Stimulated activated naive B cell treated with anti-CD40 and anti-IgM and Interleukin-4, amounts not matched to agents 10 μg/mL and 1 μg/mL and 100 μg/mL, for 72 hours (primary cell): ENCODE measurements at places on chromosomes 4 and X.

DNA sequence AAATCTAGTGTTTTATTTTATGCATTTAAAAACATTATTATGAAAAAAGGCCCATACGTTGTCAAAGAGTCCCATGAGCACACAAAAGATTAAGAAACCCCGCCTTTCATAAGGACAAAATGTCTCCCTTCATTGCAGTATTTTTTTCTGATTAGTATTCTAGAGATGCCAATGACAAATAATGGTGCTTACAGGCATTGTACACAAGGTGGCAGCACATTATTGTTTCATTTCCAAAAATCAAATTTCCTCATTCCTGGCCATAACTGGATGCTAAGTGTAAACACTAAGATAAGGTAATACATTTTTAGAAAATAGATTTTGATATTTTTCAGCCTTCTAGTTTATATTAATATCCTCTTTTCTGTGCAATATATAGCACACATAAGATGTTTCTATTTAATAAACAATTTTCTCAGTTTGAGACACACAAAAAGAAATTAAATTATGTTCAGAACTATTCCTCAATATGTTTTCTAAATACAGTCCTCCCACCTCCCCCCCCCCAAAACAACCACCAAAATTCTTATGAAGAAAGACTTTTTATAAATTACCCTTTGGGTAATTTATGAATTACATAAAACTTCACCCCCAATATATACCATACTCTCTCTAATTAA is 47.7 kb downstream of the TIGD2 start:
- H3K27me3 ChIP-seq: no peaks in the 10 kb centered on the region
- no peak for DNase-seq
- no peak overlapping the region for H3K27ac ChIP-seq
- no peaks in the 10 kb centered on the region for H3K36me3 ChIP-seq

DNA sequence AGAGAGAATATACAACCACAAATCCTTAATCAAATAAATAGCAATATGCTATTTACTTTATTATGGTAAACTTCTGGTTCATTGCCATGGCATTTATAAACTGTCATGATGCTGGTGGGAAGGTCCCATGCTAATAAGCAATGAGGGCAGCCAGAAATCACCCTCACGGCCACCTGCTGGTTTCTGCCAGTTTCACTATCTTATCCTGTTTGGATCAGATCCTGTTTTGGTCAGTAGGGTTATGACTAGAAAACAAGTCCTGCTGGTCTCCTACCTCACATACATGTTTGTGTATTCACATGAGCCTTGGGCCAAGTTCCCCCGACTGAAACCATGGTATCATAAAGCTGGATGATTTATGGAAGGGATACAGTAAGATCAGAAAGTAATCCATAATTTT is 28.1 kb downstream of the XAGE5 start:
- DNase-seq: peak; percentile 5
- no peaks in the 10 kb centered on the region for H3K36me3 ChIP-seq
- H3K27me3 ChIP-seq: no peaks in the 10 kb centered on the region
- no peak overlapping the region for H3K27ac ChIP-seq

GRCh38 chr4:80173841-80174240 is 23.5 kb upstream of the PRDM8 start:
- H3K4me3 ChIP-seq: no peak overlapping the region
- H3K27me3 ChIP-seq: no peaks in the 10 kb centered on the region
- H3K36me3 ChIP-seq: peaks cover under 1% of the 10 kb centered on the region
- H3K4me1 ChIP-seq: peaks cover 70% of the 10 kb centered on the region

DNA sequence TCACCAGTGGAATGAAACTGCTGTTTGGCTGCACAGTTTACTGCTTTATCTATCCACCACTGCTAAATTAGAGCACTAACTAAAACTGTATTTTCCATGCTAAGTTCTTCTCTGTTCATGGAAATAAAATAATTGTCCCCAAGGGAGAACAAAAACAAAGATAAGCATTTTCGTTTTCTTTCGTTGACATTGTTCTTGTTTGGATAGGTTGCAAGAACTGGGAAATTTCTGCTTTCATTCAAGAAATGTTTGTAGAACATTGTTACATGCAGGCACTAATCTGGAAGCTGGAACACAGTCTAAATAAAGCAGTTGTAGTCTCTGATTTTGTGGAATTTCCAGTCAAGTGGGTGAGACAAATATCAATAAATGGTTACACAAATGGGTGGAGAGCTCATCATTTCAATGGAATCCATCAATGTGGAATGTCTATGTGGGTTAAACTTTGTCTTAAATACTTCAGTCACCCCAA is 5.8 kb upstream of the CXCL8 start:
- no peak for DNase-seq
- H3K27me3 ChIP-seq: peaks cover 6% of the 10 kb centered on the region
- H3K4me1 ChIP-seq: no peaks in the 10 kb centered on the region
- H3K36me3 ChIP-seq: no peaks in the 10 kb centered on the region

GRCh38 chrX:118652717-118653116 is 74.7 kb upstream of the IL13RA1 start:
- peaks cover 6% of the 10 kb centered on the region for H3K36me3 ChIP-seq
- peaks cover 8% of the 10 kb centered on the region for H3K4me1 ChIP-seq
- no peaks in the 10 kb centered on the region for H3K27me3 ChIP-seq
- H3K27ac ChIP-seq: no peak overlapping the region
- no peak overlapping the region for H3K4me3 ChIP-seq
- DNase-seq: no peak

- no peaks in the 10 kb centered on the region for H3K27me3 ChIP-seq
- no peaks in the 10 kb centered on the region for H3K4me1 ChIP-seq
- H3K27ac ChIP-seq: no peak overlapping the region
- DNase-seq: no peak
- no peak overlapping the region for H3K4me3 ChIP-seq
- H3K36me3 ChIP-seq: no peaks in the 10 kb centered on the region
These were observed 432.8 kb upstream of the LCORL start for GRCh38 chr4:18454349-18454748.

DNA sequence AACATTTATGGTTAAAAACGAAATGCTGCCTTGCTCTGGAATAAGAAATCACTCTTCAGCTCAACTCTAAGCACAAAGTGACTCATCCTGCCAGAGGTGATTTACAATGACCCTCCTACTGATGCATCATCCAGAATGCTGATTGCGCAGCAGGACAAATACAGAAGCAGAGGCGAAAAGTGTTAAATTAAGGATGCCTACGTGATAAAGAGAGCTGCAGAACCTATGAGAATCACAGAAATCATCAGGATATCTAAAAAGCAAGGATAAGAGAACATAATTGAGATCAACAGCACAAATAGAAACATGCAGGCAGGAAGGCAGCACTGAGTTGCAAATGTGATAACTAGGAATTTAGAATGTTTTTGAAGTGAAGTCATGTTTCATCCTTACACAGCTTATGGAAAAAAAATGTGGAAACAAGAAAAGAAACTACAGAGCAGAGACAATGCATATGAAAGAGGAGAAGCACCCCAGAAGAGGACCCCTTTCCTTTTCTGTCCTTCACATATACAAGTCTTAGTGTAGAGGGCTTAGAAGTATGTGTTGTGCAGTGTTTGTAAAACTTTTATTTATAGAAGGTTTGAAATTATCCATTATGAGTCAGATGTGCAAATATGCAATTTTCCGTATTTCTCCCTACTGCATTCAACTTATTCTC is 188.4 kb downstream of the SLC7A11 start:
- no peaks in the 10 kb centered on the region for H3K36me3 ChIP-seq
- H3K27ac ChIP-seq: no peak overlapping the region
- H3K4me1 ChIP-seq: no peaks in the 10 kb centered on the region
- H3K27me3 ChIP-seq: no peaks in the 10 kb centered on the region

DNA sequence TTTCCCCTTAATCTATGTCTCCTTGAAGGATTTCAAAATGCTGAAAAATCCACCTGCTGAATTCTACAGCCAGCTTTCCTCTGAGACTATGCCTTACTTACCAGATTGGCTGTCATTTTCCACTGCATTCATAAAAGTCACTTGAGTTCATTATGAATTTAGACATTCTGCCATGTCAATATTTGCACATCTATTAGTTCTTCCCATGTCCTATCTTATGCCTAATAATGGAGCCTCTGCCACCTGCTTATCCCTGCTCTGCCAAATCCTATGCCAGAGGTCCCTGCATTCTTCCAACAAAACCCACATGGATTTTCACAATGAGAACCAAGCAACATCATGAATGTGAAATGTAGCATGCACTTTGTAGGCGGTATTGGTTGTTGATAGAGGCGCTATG is 42.6 kb downstream of the GASK1B start:
- H3K4me3 ChIP-seq: no peak overlapping the region
- no peaks in the 10 kb centered on the region for H3K36me3 ChIP-seq
- H3K27ac ChIP-seq: no peak overlapping the region
- H3K27me3 ChIP-seq: peaks cover 12% of the 10 kb centered on the region
- DNase-seq: no peak

DNA sequence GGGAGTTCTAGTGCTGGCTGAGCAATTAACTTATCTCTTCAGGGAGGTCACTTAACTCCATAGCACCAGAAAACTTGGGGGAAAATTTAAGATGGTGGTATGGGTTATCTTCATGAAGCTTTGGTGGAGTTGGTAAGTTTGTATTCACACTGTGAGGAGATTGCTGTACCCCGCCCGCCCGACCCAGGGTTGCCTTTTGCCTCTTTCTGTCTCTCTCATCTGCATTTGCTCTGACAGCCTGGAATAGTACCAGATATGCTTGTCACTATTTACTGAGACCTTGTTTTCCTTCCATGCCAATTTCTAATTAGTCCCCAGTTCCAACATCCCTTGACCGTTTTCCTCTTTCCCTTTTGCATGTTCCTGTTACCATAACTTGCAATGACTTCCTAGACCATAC is 33.1 kb upstream of the ARHGEF9 start:
- no peak for DNase-seq
- no peaks in the 10 kb centered on the region for H3K36me3 ChIP-seq
- no peak overlapping the region for H3K4me3 ChIP-seq
- H3K27me3 ChIP-seq: no peaks in the 10 kb centered on the region
- no peaks in the 10 kb centered on the region for H3K4me1 ChIP-seq
- H3K27ac ChIP-seq: no peak overlapping the region

DNA sequence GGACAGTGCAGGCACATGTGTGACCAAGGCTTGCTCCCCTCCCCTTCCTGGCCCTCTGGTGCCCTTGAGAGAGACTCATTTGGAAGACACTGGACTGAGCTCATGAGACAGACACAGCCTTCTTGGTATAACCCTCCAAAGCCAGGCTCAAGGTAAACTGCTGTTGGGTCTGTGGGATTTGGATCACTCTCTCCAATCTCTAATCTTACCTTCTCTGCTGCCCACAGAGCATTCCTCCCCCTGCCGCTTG is 105.0 kb upstream of the MAMLD1 start:
- DNase-seq: no peak
- H3K27ac ChIP-seq: no peak overlapping the region

DNA sequence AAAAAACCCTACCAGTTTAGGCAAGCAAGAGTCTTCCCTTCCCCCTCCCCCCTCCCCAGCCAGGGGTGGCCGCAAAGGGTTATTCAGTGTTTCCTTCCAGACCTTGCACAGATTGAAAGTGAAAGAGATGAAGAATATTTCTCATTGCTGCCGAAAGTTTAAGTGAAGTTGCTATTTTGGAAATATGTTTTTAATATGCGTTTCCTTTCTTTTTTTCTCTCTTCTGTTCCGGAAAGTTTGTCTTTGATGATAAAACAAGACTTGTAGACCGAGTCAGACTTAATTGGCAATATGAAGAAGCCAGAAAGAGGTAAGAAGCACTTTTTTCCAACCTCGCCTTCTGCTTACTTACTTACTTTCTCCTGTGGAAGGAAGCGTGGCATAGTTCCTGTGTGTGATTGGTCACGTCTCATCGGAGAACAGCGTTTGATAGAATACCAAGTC is 58.5 kb upstream of the CLCN4 start:
- DNase-seq: no peak
- peaks cover 36% of the 10 kb centered on the region for H3K36me3 ChIP-seq
- peak overlapping the region; percentile 95 for H3K27ac ChIP-seq
- no peaks in the 10 kb centered on the region for H3K27me3 ChIP-seq
- peak overlapping the region; percentile 82 for H3K4me3 ChIP-seq
- H3K4me1 ChIP-seq: peaks cover 32% of the 10 kb centered on the region

DNA sequence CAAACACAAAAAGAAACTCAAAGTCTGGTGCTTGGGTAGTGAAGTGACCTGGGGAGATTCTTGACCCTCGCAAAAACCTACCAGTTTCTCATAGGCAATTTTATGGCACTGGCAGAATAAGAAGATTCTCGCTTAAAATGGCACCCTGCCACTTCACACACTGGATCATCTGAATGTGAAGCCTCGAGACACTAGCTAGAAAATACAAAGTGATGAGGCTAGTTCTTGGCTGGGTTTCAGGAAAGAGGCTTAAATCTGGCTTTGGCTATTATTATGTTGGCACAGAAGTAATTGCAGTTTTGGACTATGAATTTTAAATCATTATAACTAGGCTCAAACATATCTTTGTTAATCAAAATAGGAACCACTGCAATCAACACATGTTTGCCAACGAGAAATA is 634.7 kb upstream of the BOD1L1 start:
- no peak overlapping the region for H3K27ac ChIP-seq
- no peaks in the 10 kb centered on the region for H3K36me3 ChIP-seq
- no peaks in the 10 kb centered on the region for H3K27me3 ChIP-seq
- H3K4me1 ChIP-seq: peaks cover 2% of the 10 kb centered on the region
- H3K4me3 ChIP-seq: no peak overlapping the region
- no peak for DNase-seq

- DNase-seq: no peak
- no peak overlapping the region for H3K4me3 ChIP-seq
- no peak overlapping the region for H3K27ac ChIP-seq
- no peaks in the 10 kb centered on the region for H3K36me3 ChIP-seq
- H3K27me3 ChIP-seq: no peaks in the 10 kb centered on the region
These were observed 102.3 kb downstream of the AGTR2 start for GRCh38 chrX:116272861-116273260.

GRCh38 chr4:41792166-41792565 is 43.6 kb upstream of the PHOX2B start:
- no peaks in the 10 kb centered on the region for H3K4me1 ChIP-seq
- no peak overlapping the region for H3K27ac ChIP-seq
- H3K36me3 ChIP-seq: no peaks in the 10 kb centered on the region
- peaks cover 12% of the 10 kb centered on the region for H3K27me3 ChIP-seq
- DNase-seq: no peak

GRCh38 chr4:188439641-188440311 is 300.5 kb downstream of the TRIML1 start:
- H3K27ac ChIP-seq: no peak overlapping the region
- H3K4me1 ChIP-seq: no peaks in the 10 kb centered on the region
- no peaks in the 10 kb centered on the region for H3K27me3 ChIP-seq
- peaks cover 1% of the 10 kb centered on the region for H3K36me3 ChIP-seq
- no peak for DNase-seq

- peaks cover 2% of the 10 kb centered on the region for H3K4me1 ChIP-seq
- peaks cover 2% of the 10 kb centered on the region for H3K27me3 ChIP-seq
- no peak overlapping the region for H3K4me3 ChIP-seq
- no peak overlapping the region for H3K27ac ChIP-seq
These were observed 160.4 kb downstream of the CPEB2 start for GRCh38 chr4:15162465-15163283.
